Esophagus mucosa (tissue), 1 donor: ENCODE measurements at places on chromosomes 5 and 9. TPM values are rescaled to one million over a fixed set of nuclear protein-coding genes. Genes with fewer than 3 reads are reported as not detected.

FAM163B gene
- not detected for total RNA-seq

LRRC70 gene
- 0.16 TPM for total RNA-seq

ACO1 gene
- 14.0 TPM for total RNA-seq

BARX1 gene
- total RNA-seq = 0.12 TPM

GARIN3 gene
- not detected for total RNA-seq

GFI1B gene
- total RNA-seq = not detected

SHROOM1 gene
- total RNA-seq = 6.9 TPM
